ENCODE measurements at places on chromosomes 13 and 19.

DNA sequence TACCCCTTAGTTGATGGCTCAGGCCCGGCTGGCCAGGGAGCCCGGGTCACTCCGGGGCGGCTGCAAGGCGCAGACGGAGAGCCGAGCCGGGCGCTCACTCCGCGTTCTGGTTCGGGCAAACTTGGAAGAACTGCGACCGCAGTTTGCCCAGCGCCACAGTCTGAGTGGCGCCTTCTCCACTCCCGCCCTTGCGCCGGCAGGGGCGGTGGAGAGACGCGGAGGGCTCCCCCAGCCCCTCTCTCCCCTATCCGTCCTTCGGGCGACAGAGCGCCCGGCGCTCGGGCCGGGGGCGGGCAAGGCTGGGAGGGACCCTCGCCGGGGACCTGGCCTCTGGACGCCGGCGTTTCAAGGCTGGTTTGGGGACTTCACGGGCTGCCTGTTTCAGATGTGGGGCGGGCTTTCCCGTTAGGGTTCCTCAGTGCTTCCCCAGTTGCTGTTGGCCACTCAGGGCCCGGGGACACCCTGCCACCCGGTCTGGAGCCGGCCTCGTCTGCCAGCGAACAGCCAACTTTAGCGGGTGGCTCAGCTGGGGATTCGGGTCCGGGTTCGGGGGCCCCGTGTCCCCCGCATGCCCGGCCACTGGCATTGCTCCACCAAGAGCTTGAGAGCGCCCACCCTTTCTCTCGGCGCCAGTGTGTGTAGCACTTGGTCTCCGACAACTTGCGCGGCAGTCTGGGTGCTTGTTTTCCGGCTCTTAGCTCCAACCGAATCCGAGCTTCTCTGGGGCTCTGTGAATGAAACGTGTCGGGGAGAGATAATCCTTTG is 1.5 kb downstream of the GPC6 start:
- DNase-seq, result peak; percentile 53

DNA sequence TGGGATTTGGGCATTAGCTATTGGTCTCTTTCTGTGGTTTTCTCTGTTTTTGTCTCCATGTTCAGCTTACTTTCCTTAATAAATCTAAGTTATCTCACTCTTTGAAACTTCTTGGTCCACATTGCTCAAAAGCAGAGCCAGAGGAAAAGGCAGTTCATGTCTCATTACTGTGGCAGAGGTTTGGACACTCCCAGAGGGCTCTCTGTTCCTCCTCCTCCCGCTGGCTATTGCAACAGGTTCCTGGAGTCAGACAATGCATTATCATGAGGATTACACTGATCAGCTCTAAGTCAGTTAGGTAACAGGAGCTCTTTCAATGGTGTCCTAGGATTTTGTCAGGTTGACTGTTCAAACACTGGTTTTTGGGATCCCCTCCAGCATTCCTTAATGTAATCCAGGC is 298.8 kb downstream of the NDFIP2 start:
- DNase-seq, result no peak

GRCh38 chr13:44352671-44353070 is 21.0 kb upstream of the SERP2 start:
- DNase-seq, result no peak

GRCh38 chr13:79187917-79188690 is 218.0 kb downstream of the RBM26 start:
- DNase-seq, result no peak

GRCh38 chr13:104984296-104984818 is 1551.1 kb downstream of the EFNB2 start:
- DNase-seq, result no peak
